ENCODE measurements at places on chromosomes 5 and 9.

- DNase-seq, result no peak
These were observed 7.6 kb upstream of the SLC9A3 start for GRCh38 chr5:531749-532315.

DNA sequence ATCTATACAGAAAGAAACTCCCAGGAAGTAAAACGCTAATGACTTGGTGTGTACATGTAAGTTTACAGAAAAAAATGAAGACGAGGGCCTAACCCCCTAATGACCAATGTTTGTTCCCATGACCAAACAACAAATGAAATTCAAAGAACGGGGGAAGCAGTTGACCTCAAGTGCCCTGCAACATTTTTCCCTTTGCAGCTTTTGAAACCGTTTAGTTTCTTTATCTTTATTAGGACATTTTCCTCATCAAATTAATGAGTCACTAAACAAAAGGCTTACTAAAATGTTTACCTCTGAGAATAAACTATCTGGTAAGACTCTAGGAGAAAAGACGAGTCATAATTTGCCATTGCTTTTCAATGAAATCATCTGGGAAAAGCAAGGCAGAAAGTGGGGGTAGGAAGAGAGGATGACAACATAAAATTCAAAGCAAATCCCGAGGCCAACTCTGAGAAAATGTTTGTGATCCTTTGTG, 57.4 kb downstream of the LHFPL2 start:
- no peak for DNase-seq

DNA sequence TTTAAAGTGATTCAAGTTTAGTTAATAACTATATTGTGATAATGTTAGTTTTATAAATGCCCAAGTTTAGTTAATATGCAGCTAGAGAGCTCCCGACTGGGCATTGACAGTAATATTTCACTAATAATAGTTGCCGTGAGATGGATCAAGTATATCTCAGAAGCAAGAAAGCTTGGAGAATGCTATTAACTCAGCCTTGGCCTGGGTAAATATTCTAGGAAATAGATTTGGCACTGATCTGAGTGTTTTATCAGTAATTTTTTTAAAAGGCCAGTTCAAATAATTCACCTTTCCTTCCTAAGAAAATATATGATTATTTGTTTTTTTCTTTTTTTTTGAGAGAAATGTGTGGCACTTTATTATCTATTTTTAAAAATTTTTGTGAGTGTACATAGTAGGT, 305.3 kb downstream of the CSNK1G3 start:
- DNase-seq, result no peak

DNA sequence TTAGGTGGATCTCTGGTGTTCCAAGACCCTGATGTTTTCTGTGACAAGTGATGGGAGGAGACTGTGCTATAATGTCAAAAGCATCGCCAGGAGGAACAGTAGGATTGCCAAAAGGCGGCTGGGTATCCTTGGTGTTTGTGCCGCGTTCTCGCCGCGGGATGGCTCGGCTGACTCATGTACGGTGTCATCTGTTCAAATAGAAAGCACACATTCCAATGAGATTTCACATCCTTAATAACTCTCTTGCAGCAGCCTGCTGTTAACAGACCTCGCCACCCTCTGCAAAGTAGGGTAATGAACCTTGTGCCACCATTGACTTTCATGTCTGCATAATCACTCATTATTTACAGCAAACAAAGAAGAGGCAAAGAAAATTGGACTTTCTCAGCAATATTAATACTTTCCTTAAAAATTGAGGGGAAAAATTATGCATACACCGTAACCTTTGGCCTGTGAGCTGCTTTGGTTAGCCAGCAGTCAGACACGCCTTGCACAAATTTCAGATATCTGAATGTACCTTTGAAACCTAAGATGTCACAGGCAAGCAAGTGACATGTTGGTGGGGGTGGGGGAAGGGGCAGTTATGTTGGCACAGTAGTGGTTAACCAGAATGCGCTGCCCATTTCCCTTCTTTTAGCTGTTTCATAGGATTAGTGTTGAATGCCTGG, 289.4 kb downstream of the EFNA5 start:
- DNase-seq, result no peak

DNA sequence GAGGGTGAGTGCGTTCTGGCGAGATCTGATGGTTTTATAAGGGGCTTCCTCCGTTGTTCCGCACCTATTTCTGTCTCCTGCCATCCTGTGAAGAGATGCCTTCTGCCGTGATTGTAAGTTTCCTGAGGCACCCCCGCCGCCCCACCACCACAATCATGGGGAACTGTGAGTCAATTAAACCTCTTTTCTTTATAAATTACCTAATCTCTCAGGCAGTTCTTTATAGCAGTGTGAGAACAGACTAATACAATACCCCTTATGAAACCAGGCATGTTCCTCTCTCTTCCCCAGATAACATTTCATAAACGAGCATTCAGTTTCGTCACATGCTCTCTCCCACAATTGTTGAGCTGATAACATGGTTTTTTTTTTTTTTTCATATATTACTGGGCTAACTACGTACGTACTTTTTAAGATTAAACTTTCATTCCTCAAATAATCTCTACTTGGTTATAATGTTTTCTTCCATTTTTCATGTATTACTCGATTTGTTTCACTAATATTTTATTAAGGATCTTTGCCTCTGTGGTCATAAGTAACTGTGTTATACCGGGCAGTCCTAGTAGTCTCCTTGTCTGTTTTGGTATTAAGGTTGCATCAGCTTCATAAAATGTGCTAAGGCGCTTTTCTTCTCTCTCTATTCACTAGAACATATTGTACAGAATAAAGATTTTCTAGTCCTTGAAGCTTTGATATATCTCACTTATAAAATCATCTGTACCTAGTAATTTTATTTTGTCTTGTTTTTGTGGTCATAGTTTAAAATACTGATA, 64.9 kb upstream of the MVB12B start:
- DNase-seq, result no peak

DNA sequence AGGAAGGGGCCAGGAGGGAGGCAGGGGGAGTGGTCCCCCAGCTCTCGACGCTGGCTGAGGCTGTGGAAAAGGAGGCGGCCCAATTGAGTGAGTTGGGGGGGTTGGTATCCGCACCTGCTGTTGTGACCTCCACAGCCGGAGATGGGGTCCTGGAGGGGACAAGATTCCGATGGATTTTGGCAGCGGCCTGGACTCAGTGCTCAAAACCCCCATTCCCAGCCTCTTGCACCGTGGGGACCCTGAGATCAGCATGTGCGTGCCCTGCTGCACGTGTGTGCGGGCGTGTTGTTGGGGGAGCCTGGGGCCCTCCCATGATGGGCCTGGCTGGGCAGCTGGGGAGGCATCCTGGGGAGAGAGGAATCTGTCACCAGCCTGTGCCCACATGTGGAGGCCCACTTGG, 15.0 kb downstream of the CNTFR start:
- no peak for DNase-seq

GRCh38 chr5:6399980-6400910, 21.9 kb upstream of the MED10 start:
- no peak for DNase-seq

DNA sequence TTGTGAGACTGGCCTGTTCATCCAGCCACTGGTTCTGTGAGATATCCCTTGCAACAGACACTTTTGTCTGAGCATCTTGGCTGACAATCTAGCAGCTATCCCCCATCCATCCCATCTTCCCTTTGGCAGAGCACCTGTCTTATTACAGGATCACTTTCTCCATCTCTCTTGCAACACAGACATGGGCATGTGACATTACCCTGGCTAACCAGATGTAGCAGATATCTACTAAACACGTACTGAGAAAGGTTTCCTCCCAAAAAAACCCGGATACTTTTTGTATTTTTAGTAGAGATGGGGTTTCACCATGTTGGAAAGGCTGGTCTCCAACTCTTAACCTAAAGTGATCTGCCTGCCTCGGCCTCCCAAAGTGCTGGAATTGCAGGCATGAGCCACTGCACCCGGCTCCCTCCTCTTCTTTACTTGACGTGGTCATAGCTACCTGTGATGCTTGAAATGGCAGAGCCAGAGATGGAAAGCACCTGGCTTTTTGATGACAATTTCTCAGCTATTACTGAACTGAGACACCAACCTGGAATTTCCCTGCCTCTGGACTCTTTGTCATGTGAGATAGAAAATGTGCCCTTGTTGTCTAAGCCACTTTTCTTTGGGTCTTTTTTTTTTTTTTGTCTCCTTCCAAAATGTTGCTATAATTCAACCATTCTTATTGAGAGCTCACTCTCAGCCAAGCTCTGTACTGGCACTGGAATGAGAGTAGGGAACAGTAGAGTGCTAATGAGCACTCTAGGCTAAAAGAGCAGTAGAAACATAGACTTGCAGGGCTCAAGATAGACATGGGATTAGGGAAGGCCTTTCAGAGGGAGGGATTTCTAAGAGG, 32.6 kb downstream of the FNBP1 start:
- no peak for DNase-seq

- peak; percentile 56 for DNase-seq
These were observed 219.1 kb downstream of the NDUFS4 start for GRCh38 chr5:53779541-53779981.
